ENCODE measurements at places on chromosomes 4 and X. TPM values are rescaled to one million over a fixed set of nuclear protein-coding genes. Genes with fewer than 3 reads are reported as not detected.

Gene EDNRA
- polyA plus RNA-seq: 3.8 TPM

Gene IL2
- polyA plus RNA-seq: not detected

Gene DRP2
- 7.9 TPM for polyA plus RNA-seq

Gene DCHS2
- not detected for polyA plus RNA-seq

Gene CDX4
- not detected for polyA plus RNA-seq

Gene ZNF157
- not detected for polyA plus RNA-seq

Gene MAGEB2
- polyA plus RNA-seq: not detected

DNA sequence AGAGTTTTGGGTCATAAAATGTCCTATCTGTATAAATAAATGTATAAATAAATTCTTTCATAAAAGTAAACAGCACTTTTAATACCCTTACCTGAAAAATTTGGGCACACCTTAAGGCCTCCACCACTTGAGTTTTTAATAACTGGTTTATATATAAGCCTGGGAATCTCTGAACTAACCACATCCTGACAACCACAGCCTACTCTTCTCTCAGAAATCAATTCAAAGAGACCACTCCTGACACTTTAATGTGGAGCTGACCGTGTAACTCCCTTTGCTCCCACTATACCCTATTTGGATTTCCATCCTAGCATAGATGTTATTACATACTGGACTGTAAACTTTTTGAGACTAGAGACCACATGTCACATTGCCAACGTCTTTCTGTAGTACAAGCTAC, 3.5 kb downstream of the FBXL5 start:
- peaks cover 6% of the 10 kb centered on the region for H3K4me1 ChIP-seq
- H3K36me3 ChIP-seq: no peaks in the 10 kb centered on the region
- no peak overlapping the region for H3K4me3 ChIP-seq
- no peaks in the 10 kb centered on the region for H3K27me3 ChIP-seq

DNA sequence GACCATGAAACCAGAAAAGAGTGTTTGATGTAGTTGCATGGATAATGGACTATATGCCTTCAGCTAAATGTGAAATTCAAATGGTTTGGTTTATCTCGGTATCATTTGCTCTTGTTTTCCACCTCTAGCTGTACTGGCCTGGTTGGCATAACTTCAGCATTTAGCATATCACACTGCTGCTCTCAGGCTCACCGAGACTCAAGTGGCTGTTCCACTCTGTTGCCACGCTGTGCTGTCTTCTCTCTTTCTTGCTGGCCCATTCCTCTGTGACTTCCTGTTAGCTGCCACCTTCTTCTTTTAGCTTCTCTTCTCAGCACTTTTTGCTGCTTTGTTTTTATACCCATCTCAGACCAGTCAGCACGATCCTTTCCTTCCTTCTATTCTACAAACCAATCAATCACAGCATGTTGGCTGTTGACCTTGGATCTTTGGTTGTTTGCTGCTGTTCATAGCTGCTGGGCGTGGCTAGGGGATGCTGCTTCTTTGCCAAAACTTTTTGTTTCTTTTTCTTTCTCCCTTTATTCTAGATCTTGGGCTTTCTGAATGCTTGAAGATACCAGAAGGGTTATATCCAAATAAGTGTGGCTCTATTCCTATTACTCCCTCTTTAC, 24.0 kb downstream of the INTS6L start:
- no peaks in the 10 kb centered on the region for H3K36me3 ChIP-seq
- no peak overlapping the region for H3K4me3 ChIP-seq
- H3K27ac ChIP-seq: no peak overlapping the region
- H3K4me1 ChIP-seq: no peaks in the 10 kb centered on the region
- DNase-seq: no peak

DNA sequence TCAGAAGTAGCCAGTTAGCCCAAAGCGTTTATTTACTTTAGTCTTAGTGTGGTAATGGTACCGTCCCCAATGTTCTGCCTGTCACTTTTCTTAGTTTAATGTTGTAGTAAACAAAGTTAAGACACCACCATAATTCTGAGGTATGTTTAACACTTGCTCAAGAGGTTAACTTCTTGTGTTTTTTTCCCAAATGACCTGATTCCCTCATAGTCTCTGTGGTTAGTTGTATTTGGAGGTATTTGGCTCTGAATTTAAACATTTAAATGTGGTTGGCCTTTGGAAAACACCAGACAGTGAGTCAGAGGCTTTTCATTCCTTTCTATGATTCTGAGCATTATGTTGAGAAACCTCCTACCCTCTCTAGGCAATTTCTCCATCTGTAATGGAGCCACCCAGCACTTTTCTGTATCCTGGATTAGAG, 47.9 kb downstream of the CXCL1 start:
- H3K36me3 ChIP-seq: no peaks in the 10 kb centered on the region
- no peak overlapping the region for H3K27ac ChIP-seq
- H3K4me1 ChIP-seq: peaks cover 17% of the 10 kb centered on the region
- DNase-seq: peak; percentile 96

- no peak overlapping the region for H3K4me3 ChIP-seq
- peak overlapping the region; percentile 89 for H3K27ac ChIP-seq
- H3K36me3 ChIP-seq: no peaks in the 10 kb centered on the region
- no peaks in the 10 kb centered on the region for H3K27me3 ChIP-seq
- H3K4me1 ChIP-seq: peaks cover 4% of the 10 kb centered on the region
- DNase-seq: no peak
Measured at GRCh38 chr4:122762966-122763716, 30.6 kb downstream of the BBS12 start.

DNA sequence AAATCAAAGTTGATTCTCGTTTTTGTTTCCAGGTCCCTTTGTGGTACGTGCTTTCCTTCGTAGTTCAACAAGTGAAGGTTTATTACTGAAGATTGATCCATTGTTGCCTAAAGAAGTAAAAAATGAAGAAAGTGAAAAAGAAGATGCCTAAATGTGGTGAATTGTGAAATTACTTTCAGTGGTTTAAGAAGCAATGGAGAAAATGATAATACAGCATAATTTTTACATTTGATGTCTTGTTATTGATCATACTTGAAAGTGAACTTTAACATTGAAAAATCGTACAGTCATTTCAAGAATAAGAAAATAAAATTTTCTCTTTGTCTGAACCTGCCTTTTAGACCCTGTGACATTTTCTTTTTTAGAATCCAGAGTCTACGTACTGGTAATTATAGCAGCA, 89.8 kb downstream of the MRPL1 start:
- no peak for DNase-seq
- no peak overlapping the region for H3K4me3 ChIP-seq
- no peaks in the 10 kb centered on the region for H3K27me3 ChIP-seq

DNA sequence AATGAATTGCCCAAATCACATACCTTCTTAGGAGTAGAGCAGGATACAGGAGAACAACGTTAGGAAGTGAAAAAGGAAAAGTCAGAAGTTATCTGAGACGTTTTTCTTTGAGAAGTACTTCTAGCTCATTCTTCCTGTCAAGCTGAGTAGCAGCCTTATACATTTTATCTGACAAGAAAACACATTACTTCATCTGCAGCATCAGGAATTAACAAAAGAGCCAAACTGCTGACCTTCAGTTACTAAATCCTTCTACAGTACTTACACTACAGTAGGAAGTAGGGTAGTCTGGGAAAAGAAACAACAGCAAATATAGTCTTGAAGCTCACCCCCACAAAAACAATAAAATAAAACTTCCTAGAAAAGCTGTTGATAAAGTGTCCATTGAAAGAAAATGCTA, 57.0 kb downstream of the ATP11C start:
- no peak for DNase-seq
- H3K4me3 ChIP-seq: no peak overlapping the region
- H3K27ac ChIP-seq: no peak overlapping the region
- no peaks in the 10 kb centered on the region for H3K4me1 ChIP-seq
